Activated naive CD4-positive, alpha-beta T cell treated with anti-CD3 and anti-CD28 coated beads for 36 hours (primary cell): ENCODE measurements at places on chromosomes 6 and 20. TPM values are rescaled to one million over a fixed set of nuclear protein-coding genes. Genes with fewer than 3 reads are reported as not detected.

GRCh38 chr20:34515484-34516246 lies 557 bp upstream of the DYNLRB1 start:
- peak overlapping the region; percentile 98 for H3K4me3 ChIP-seq
- peaks cover 25% of the 10 kb centered on the region for H3K4me1 ChIP-seq
- peak overlapping the region; percentile 96 for H3K27ac ChIP-seq
- peak; percentile 84 for DNase-seq

- H3K4me1 ChIP-seq: no peaks in the 10 kb centered on the region
- H3K27ac ChIP-seq: no peak overlapping the region
- H3K4me3 ChIP-seq: no peak overlapping the region
- no peak for DNase-seq
- peaks cover 29% of the 10 kb centered on the region for H3K27me3 ChIP-seq
Observed at GRCh38 chr6:56927538-56928453, 27.1 kb upstream of the BEND6 start.

COL9A1 gene
- total RNA-seq: not detected

- DNase-seq: no peak
- H3K27me3 ChIP-seq: no peaks in the 10 kb centered on the region
- no peak overlapping the region for H3K4me3 ChIP-seq
- peaks cover 10% of the 10 kb centered on the region for H3K36me3 ChIP-seq
- H3K4me1 ChIP-seq: peaks cover 4% of the 10 kb centered on the region
Observed at GRCh38 chr20:31739550-31739977, 474 bp downstream of the TPX2 start.

GRCh38 chr6:114816678-114817077 lies 473.9 kb upstream of the HS3ST5 start:
- no peaks in the 10 kb centered on the region for H3K36me3 ChIP-seq
- no peak for DNase-seq
- H3K4me1 ChIP-seq: no peaks in the 10 kb centered on the region
- H3K4me3 ChIP-seq: no peak overlapping the region
- H3K27me3 ChIP-seq: no peaks in the 10 kb centered on the region

DNA sequence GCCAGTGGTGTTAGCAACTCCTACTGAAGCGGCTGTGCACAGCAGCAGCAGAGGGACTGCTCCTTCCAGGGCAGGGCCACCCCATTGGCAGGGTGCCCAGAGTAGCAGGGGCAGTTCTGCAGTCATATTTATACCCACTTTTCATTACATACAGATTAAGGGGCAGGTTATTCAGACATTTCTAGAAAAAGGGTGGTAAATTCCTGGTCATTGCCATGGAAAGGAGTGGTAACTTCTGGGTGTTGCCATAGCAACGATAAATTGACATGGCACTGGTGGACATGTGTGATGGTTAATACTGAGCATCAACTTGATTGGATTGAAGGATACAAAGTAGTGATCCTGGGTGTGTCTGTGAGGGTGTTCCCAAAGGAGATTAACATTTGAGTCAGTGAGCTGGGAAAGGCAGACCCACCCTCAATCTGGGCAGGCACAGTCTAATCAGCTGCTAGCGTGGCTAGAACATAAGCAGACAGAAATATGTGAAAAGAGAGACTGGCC lies 45.0 kb downstream of the IYD start:
- H3K27me3 ChIP-seq: peaks cover 26% of the 10 kb centered on the region
- H3K4me3 ChIP-seq: no peak overlapping the region
- H3K36me3 ChIP-seq: no peaks in the 10 kb centered on the region
- peaks cover 20% of the 10 kb centered on the region for H3K4me1 ChIP-seq
- H3K27ac ChIP-seq: no peak overlapping the region

SUMO4 gene
- total RNA-seq: 5.5 TPM

- no peaks in the 10 kb centered on the region for H3K27me3 ChIP-seq
- no peaks in the 10 kb centered on the region for H3K4me1 ChIP-seq
- no peak overlapping the region for H3K4me3 ChIP-seq
Observed at GRCh38 chr6:44080561-44081521, 46.4 kb downstream of the MRPL14 start.

- H3K36me3 ChIP-seq: peaks cover 43% of the 10 kb centered on the region
- DNase-seq: no peak
- H3K27ac ChIP-seq: peak overlapping the region; percentile 54
Observed at GRCh38 chr6:90131614-90132423, 164.8 kb downstream of the BACH2 start.

HSPA12B gene
- total RNA-seq: not detected

DNA sequence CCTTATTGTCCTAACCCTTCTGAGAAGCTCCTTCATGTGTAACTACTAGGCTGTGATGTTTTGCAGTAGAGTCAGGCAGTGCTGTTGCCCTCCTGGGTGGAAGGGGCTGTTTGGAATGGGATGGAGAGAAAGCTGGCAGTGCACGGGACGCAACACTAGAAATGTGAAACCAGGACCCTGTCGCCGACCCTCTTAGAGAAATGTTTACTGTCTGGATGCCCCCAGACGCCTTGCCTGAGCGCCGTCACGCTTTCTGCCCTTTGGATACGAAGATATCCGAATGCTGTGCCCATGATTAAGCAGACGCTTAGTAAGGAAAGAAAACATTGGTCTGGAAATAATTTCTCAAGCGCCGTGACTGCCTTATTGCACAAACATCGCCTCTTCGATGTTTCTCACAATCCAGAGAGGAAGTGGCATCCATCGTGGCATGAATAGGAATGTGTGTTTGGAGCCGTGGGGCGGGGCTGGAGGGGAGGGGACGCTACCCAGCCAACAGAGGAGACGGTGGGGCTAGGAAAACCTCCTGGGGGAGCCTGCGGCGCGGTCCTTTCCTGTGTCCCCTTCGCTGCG lies 661 bp upstream of the PPP1R14C start:
- H3K27me3 ChIP-seq: peaks cover 73% of the 10 kb centered on the region
- peak overlapping the region; percentile 19 for H3K4me3 ChIP-seq
- H3K36me3 ChIP-seq: no peaks in the 10 kb centered on the region
- no peak overlapping the region for H3K27ac ChIP-seq
- DNase-seq: no peak

DNA sequence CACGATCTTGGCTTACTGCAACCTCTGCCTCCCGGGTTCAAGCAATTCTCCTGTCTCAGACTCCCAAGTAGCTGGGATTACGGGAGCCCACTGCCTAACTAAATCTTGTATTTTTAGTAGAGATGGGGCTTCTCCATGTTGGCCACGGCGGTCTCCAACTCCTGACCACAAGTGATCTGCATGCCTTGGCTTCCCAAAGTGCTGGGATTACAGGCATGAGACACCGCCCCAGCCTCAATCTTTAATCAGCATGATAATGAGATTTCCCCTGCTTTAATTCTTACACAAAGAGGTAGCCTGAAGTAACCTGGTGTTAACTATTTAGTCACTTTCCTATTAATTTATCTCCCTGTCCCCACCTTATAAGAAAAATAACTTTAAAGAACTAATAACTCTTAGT lies 31.3 kb upstream of the TRDN start:
- H3K4me1 ChIP-seq: no peaks in the 10 kb centered on the region
- no peaks in the 10 kb centered on the region for H3K27me3 ChIP-seq
- no peaks in the 10 kb centered on the region for H3K36me3 ChIP-seq
- H3K4me3 ChIP-seq: no peak overlapping the region

SLC17A1 gene
- total RNA-seq: not detected

DNA sequence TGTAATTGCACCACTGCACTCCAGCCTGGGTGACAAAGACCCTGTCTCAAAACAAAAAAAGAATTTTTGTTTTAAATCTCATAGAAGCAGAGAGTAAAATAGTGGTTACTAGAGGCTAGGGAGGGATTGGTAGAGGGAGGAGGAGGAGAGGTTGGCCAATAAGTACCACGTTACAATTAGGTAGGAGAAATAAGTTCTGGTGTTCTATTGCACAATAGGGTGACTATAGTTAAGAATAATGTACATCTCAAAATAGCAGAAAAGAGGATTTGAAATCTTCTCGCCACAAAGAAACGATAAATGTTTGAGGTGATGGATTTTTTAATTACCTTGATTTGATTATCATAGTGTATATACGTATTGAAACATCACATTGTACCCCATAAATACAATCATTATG lies 27.1 kb upstream of the TOP1 start:
- DNase-seq: no peak
- no peaks in the 10 kb centered on the region for H3K36me3 ChIP-seq
- no peak overlapping the region for H3K27ac ChIP-seq
- no peaks in the 10 kb centered on the region for H3K27me3 ChIP-seq
- H3K4me3 ChIP-seq: no peak overlapping the region

SIRPD gene
- total RNA-seq: not detected

DNA sequence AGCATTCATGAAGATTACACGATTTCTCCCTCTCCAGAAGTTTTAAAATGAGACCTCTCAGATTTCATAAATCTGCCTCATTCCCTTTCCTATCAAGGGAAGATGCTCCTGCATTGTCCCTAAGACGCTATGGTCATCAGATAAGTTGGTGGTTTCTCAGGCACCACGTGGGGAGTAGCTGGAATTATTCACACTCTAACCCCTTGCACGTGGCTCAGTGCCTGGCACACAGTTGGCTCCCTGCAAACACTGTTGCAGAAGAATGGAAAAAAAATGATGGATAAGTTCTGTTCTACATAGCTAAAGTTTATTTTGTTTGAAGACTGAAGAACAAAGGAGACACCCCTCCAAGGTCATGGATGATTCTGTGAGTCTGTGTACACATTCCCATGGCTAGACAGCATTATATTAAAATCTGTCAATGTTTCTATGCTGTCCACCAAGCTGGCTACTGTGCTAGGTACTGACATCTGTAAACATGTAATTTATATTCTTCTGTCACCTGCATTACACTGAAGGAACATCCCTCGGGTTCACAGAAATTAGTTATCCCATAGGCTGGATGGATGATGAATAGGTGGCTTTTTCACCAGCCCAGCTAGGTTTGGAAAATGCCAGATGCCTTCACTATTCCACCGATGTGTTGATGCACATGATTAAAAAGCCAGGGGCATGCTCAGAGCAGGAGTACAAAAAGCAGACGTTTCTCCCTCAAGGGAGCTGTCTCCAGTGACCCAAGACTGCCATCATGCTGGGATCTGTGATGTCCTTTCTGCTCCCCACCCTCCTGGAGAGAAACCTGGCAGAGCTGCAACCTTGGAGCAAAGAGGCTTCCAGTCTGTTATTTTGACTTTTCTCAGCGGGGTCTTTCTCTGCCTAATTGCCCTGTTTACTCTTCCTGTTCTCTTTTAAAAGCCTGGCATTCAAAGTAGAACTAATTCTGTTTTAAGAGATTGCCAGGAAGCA lies 610.5 kb downstream of the UTRN start:
- H3K4me1 ChIP-seq: no peaks in the 10 kb centered on the region
- no peaks in the 10 kb centered on the region for H3K27me3 ChIP-seq
- no peaks in the 10 kb centered on the region for H3K36me3 ChIP-seq
- no peak overlapping the region for H3K27ac ChIP-seq
- H3K4me3 ChIP-seq: no peak overlapping the region

DNA sequence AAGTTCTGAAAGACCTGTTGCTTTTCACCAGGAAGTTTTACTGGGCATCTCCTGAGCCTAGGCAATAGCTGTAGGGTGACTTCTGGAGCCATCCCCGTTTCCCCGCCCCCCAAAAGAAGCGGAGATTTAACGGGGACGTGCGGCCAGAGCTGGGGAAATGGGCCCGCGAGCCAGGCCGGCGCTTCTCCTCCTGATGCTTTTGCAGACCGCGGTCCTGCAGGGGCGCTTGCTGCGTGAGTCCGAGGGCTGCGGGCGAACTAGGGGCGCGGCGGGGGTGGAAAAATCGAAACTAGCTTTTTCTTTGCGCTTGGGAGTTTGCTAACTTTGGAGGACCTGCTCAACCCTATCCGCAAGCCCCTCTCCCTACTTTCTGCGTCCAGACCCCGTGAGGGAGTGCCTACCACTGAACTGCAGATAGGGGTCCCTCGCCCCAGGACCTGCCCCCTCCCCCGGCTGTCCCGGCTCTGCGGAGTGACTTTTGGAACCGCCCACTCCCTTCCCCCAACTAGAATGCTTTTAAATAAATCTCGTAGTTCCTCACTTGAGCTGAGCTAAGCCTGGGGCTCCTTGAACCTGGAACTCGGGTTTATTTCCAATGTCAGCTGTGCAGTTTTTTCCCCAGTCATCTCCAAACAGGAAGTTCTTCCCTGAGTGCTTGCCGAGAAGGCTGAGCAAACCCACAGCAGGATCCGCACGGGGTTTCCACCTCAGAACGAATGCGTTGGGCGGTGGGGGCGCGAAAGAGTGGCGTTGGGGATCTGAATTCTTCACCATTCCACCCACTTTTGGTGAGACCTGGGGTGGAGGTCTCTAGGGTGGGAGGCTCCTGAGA lies at the start of gene HFE:
Gene HFE (plus strand): TSS at position 146 of the 832 bp plus-strand sequence. CDS start 12 bp downstream, at position 158.
- peaks cover 32% of the 10 kb centered on the region for H3K4me1 ChIP-seq
- peak; percentile 48 for DNase-seq
- H3K36me3 ChIP-seq: peaks cover 1% of the 10 kb centered on the region
- H3K27me3 ChIP-seq: no peaks in the 10 kb centered on the region
- peak within 1 kb of the TSS; percentile 59 for H3K27ac ChIP-seq
- peak within 1 kb of the TSS; percentile 77 for H3K4me3 ChIP-seq

GRCh38 chr6:7561153-7561964 lies 19.9 kb downstream of the DSP start:
- no peak overlapping the region for H3K27ac ChIP-seq
- H3K4me1 ChIP-seq: no peaks in the 10 kb centered on the region
- DNase-seq: no peak

DNA sequence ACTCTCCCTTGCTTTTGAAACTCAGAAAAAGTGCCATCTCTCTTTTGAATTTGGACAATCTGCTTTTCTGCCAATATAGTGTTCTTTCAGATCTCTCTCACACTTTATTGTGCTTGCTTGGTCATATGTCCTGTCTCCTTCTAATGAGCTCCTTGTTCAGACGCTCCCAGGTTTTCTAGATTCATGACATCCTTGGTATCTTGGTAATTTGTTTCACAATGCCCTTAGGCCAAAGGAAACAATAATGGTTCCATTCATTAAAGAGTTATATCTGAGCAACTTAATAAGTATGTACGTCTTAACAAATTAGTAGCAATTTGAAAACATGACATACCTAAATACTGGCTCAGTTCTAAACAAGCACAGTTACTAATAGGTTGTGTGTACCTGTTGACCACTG lies 293.4 kb upstream of the SPTLC3 start:
- H3K36me3 ChIP-seq: no peaks in the 10 kb centered on the region
- H3K4me3 ChIP-seq: no peak overlapping the region
- no peaks in the 10 kb centered on the region for H3K27me3 ChIP-seq

MTFR2 gene
- total RNA-seq: 19.2 TPM

GHRH gene
- total RNA-seq: not detected

DNA sequence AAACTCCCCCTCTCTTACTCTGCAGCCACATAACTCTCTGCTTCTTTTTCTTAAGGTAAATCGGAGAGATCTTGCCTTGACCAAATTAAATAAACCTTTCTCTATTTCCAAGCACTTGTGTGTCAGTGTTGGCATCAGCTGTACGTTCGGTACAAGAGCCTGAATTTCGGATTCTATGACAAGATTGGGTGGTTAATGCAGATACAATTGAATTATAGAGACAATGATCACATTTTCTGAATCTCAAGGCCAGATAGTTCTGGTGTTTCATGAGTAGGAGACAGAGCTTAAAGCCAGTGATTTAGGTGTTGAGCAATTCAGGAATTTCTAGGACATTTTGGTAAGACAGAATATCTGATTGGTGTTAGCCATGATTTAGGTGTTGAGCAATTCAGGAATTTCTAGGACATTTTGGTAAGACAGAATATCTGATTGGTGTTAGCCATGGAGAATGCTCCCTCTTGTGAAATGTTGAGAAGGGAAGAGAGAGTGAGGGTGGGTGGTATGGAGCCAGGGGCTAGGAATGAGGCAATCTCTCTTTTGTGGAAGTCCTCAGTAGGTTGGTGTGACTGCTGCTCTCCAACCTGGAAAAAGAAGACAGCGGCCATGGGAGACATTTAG lies 5.1 kb downstream of the SPINT3 start:
- no peak for DNase-seq
- peaks cover 8% of the 10 kb centered on the region for H3K4me1 ChIP-seq
- peaks cover 11% of the 10 kb centered on the region for H3K27me3 ChIP-seq
- no peak overlapping the region for H3K4me3 ChIP-seq
- H3K27ac ChIP-seq: no peak overlapping the region
- no peaks in the 10 kb centered on the region for H3K36me3 ChIP-seq

- peak overlapping the region; percentile 86 for H3K4me3 ChIP-seq
- peaks cover 14% of the 10 kb centered on the region for H3K36me3 ChIP-seq
- H3K27me3 ChIP-seq: no peaks in the 10 kb centered on the region
- H3K4me1 ChIP-seq: peaks cover 36% of the 10 kb centered on the region
Observed at GRCh38 chr6:87702589-87702945, 534 bp upstream of the AKIRIN2 start.
